ENCODE measurements at places on chromosomes 7 and 10.

- DNase-seq, result no peak
These were observed 367.7 kb upstream of the SEMA3D start for GRCh38 chr7:85554236-85555178.

DNA sequence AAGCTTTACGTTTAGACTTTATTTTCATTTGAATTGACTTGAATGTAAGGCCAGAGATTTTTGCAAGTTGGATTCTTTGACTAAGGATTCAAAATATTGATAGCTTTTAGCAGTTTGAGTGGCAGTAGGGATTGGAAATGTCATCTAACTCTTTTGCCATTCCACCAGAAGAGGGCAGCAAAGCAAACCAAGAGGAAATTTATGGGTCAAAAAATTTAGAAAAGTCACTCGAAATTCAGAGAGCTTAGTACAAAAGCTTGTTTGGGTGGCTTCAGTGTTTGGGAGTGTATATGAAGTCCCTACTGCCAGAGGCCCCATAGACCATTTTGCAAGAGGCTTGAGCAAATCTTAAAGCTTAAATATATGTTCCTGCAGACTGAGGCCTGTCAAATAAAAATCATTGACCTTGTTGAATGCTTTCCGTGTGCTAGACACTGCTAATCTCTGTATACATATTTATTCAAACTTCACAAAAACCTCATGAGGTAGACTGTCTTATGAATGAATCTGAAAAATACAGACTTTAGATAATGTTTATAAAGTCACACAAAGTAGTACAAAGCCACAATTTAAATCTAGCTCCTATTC is 44.6 kb upstream of the RSBN1L start:
- no peak for DNase-seq

GRCh38 chr7:98997846-98998245 is 119.5 kb downstream of the TRRAP start:
- no peak for DNase-seq

DNA sequence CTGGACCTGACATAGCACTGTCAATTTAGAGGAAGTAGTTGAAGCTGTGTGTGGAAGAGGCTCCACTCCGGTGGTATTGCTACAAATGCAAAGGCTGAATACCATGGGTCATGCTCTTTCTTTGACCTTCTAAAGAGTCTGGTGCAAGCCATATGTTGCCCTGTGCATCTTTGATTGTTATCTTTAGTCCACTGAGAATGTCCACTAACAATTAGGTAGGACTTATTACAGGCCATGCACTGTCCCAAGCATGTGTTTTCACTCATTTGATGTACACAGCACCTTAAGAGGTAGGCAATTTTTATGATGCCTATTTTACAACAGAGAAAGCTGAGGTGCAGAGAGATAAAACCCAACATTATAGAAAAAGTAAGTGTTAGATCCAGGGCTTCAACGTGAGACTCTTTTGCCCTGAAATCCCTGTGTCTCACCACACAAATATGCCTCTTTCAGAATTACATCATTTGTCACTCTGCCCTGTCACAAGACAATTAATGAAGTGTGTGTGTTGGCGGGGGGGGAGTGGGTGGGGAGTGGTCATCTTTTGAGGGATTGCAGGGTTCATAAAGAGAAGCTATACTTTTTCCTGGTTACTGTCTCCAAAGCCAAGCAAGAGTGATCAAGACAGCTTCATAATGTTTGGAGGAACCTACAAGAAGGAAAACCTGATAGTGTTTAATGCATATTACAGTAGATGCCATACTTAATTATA is 637.6 kb upstream of the IGFBP3 start:
- no peak for DNase-seq

GRCh38 chr7:101882005-101882421 is 64.6 kb downstream of the CUX1 start:
- no peak for DNase-seq

GRCh38 chr10:75018251-75018650 is 93.2 kb upstream of the SAMD8 start:
- no peak for DNase-seq

DNA sequence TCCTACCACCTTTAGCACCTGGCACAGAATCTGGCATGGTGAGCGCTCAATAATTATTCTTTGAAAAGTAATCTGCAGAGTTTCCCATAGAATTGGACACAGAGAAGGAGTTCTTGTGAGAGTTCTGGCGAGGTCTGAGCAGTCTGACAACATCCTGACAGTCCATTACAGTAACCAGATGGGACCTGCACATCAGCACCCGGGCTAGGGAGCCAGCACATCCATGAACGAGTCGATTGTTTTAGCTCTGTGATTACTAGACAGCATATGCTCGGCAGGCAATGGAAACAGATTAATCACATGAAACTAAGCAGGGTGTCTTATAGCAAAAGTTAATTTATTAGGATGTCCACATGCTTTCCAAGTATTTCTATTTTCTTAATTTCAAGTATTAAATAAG is 96.7 kb downstream of the SEMA3D start:
- no peak for DNase-seq

- no peak for DNase-seq
These were observed 31.8 kb upstream of the SRGN start for GRCh38 chr10:69056129-69056528.

DNA sequence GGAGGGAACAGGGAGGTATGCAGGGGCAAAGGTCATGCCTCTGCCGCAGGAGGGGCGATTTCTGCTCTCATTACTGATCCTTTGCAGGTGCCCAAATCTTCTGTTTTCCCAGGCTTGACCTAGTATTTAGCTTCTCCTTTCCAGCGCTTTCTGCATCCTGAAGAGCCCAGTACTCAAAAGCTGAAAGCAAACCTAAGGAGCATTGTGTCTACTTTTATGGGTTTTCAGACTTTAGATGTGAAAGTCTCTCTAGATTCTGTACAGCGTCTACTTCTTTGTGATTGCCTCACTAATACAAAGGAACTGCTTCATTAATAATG is 560 bp downstream of the GBF1 start:
- DNase-seq, result no peak

DNA sequence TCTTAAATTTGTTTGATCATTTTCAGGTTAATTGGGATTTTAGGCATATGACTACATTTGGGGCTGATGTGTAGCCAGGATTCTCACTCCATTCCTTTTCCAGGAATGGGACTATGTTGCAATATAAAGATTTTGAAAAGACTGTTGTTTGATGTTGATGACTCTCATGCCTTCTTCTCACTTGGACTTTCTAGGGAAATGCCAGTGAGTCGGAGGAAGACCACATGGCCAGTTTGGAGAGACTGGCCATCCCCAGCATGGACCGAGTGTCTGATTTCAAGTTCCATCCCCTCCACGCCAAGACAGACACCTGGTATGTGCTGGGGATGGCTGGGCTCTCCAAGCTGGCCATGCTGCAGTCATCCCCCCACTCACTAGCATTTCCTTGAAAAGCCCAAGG is 5.5 kb downstream of the IGFBP3 start:
- DNase-seq, result no peak

DNA sequence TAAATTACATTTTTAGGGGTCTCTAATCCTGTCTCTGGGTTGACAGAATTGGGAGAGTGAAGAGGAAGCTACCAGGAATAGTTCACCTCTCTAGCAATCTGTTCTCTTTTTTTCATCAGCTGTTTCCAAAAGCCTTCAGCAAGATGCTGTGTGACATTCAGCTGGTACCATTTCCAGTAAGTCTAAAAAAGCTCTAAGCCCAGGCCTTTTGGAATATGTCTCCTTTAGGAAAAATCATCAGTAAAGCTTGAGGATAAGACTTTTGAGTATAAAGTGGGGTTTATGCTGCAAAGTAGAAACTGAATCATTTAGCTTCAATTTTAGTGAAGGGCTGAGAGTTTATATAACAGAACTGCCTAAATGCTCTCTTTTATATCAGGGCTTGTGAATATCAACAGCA is 81.5 kb downstream of the CCNY start:
- no peak for DNase-seq

- no peak for DNase-seq
These were observed 221.3 kb downstream of the SKIDA1 start for GRCh38 chr10:21304198-21304597.

DNA sequence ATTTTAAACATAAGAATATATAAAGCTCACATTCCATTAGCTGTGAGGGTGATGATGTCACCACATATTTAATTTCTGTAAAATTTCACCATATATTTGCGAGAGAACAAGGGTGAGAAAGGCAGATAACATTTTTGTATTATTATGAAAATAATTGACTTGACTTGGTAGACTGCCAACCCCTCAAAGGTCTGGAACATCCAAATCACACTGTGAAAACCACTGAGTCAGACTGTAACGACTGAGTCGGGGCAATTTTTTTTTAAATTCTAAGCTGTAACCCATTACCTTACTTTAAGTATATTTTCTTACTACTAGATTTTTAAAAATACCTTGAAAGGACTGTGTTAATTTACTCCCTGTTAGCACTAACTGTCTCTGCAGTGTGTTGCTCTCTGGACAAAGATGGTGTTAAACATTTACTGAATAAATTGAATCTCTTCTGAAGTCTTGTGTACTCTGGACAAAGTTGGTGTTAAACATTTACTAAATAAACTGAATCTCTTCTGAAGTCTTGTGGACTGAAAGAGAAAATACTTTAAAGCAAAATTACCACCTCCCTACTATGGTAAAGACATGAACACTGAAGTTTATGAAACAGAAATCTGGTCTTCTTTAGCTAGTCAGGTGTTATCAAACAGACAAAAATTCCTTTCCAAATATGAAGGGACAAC is 14.1 kb downstream of the PDZD8 start:
- DNase-seq, result no peak

- no peak for DNase-seq
These were observed 240.6 kb upstream of the GNAI1 start for GRCh38 chr7:79893991-79894390.

DNA sequence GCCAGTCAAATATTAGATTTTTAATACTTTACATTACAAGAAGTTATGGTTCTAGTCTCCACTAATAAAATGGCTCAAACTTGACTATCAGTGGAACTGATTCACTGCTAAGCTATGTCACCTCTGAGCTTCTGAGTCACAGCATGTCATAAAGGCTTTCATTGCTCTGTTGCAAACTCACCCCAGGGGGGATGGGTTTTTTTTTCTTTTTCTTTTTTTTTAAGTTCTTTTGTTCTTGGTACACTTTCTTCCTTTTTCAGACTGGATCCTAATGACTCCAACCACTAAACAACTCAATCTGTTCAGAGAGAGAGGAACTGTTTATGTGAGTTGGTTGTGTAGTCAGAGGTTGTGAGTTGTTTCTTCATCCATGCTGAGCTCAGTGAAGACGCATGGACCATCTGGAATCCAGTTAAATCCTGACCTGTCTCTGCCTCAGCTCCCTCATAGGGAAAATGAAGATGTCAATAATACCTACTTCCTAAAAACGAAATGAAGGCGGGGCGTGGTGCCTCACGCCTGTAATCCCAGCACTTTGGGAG is 11.0 kb downstream of the MYOF start:
- no peak for DNase-seq

DNA sequence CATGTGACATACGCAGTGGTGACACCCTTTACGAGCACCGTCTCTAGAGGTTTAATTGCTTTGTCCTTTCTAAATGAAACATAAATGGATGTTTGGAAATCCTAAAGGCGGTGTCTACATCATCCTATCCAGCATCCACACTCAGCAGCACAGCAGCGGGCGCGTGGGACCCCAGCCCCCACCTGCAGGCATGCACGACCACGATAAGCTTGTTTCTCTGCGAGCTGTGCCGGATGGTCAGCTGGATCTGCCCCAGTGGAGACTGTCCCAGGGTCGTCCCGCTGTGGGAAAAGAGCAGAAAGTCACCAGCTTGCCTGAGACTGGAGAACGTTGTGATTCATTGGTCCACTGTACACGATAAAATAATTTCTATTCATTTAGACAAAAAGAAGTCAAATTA is 34.2 kb upstream of the NCAPG2 start:
- DNase-seq, result no peak

- DNase-seq, result peak; percentile 74
These were observed 44.8 kb downstream of the PDIA4 start for GRCh38 chr7:148983200-148984146.

GRCh38 chr7:16786257-16786656 is 18.5 kb downstream of the AGR2 start:
- no peak for DNase-seq

GRCh38 chr7:55052741-55053427 is 34.1 kb downstream of the EGFR start:
- DNase-seq, result no peak

DNA sequence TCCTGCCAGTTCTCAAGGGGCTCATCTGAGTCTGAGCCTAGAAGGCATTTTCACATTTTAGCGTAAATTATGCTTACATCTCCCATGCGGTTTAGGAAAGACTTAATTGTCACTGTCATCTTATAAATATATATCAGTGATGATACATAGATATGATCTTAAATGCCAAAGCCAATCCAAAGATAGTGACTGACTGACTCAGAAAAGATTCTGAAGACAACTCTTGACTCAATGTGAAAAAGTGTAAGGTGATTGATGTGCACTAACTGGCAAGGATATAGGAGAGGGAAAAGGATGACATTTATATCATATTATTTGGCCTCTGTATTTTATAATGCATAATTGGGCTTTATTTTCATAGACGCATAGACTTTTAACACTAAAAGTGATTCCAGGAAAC is 84.9 kb upstream of the LRRN3 start:
- DNase-seq, result no peak

DNA sequence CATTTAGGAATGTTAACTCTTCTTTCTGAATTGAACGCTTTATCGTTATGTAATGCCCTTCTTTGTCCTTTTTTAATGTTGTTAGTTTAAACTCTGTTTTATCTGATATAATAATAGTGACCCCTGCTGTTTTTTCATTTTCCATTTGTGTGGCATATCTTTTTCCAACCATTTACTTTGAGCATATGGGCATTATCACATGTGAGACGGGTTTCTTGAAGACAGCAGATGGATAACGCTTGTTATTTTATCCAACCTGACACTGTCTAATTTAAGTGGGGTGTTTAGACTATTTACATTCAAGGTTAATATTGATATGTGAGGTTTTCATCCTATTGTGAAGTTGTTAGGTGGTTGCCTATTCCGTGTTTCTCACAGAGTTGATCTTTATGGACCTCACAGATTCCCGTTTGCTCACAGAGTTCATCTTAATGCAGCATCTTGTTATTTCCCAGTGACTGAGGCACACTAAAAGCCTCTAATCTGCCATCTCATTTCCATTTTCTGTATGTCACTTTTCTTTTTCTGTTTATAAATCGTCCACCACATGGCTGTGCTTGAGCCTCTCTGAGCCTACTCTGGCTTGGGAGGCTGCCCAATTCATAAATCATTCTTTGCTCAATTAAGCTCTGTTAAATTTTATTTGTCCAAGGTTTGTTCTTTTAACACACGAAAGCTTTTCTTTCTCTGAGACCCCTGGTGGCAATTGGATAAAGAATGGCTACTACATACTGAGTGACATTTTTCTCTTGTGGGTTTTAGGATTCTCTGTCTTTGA is 286.2 kb downstream of the HTR7 start:
- DNase-seq, result no peak

DNA sequence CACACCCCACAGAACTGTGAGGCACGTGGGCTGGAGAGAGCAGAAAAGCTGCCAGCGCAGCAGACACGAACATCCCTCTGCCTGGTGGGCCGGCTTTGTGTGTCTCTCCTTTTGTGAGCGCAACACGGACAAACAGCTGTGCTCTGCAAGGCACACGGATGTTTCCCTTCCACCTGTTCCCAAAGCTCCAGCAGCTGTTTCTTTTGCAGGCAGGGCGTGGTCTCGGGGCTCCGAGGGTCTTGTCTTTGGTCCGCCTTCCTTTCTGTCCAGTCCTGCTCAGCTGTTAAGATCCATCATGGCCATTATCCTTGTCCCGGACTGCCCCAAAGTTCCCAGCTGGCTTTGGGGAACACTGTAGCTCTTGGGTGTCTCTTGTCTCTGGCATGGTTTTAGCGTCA is 32.7 kb upstream of the SH2B2 start:
- DNase-seq, result no peak
